ENCODE measurements at places on chromosomes 2 and 18.

GRCh38 chr18:47772374-47773248 is 157.8 kb downstream of the SMAD2 start:
- no peak for DNase-seq

DNA sequence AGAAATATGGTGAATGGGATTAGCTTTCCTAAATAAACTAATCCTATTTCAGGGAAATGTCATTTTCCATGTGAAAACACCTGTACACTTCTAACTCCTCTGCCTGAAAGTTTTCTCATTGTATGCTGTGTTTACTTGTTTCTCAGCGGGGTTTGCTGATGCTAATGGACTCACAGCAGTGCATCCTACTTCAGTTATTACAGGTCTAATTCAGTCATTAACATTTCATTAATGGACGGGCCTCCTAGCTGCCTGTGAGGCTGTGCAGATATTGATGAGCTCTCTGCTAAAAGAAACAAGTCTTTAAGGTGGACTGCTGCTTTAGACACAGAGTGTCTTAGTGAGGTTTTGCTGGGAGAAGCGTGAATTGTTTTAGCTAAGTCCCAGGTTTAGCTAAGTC is 1342.0 kb upstream of the ZEB2 start:
- no peak for DNase-seq

- no peak for DNase-seq
Measured at GRCh38 chr18:3184275-3184963, 35.3 kb downstream of the MYOM1 start.

- no peak for DNase-seq
Measured at GRCh38 chr18:23964282-23965238, 50.0 kb upstream of the TTC39C start.

DNA sequence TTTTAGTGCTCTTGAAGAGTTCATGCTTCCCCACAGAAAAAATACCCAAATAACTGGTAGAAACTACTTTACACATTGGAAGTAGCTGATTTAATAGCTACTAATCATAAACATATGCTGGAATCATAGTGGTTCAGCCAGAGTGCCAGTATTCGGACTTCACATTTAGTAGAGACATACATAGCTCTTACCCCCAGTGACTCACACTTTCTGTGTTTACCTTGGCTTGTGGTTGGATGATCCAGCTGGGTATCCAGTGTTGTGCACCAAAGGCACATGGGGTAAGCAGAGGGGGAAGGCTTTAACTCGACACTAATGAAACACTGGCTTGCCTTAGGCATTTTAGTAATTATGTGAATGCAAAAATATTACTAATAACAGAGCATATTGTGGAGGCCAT is 18.1 kb downstream of the ARHGAP28 start:
- DNase-seq, result no peak
